ENCODE measurements at places on chromosomes 4 and X.
A peak's percentile ranks its signal among the peaks of the same experiment; 100 is the strongest.

- no peak for DNase-seq
These were observed 36.6 kb downstream of the IRF2 start for GRCh38 chr4:184437565-184438265.

DNA sequence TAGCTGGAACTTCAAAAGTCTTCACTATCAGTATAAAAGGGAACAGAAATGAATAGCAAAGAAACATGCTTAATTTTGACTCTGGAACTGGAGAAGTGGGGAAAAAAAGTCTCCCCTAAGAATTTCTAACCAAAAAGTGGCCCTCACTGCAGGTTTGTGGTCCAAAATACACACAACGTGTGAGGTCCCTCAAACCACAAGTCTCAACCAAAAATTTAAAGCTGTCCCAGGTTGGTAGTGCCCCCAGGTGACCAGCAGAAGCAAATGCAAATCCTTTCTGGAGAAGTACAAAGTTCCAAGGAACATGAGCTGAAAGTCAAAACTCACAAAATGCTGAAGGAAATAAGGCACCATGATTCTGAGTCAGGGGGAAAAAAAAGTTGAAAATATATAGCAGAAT is 23.6 kb upstream of the VAMP7 start:
- DNase-seq = no peak

DNA sequence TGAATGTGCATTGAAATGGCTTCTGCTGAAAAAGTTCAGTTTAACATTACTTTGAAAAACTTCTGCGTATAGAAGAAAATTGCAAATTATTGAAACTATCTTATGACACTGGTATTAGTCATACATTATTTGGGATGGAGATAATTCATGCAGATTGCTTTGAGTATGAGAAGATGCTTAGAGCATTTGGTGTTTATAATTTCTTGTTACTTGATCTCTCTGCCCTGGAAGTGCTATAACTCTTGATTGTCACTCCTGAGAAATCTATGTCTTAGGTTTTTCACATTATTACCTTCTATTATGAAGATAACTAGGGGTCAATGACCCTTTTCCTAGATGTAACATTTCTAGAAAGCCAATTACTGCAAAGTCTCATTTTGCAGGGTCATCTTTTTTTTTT is 36.4 kb downstream of the TMEM131L start:
- no peak for DNase-seq

GRCh38 chr4:15847746-15848145 is 69.6 kb downstream of the CD38 start:
- DNase-seq = no peak

DNA sequence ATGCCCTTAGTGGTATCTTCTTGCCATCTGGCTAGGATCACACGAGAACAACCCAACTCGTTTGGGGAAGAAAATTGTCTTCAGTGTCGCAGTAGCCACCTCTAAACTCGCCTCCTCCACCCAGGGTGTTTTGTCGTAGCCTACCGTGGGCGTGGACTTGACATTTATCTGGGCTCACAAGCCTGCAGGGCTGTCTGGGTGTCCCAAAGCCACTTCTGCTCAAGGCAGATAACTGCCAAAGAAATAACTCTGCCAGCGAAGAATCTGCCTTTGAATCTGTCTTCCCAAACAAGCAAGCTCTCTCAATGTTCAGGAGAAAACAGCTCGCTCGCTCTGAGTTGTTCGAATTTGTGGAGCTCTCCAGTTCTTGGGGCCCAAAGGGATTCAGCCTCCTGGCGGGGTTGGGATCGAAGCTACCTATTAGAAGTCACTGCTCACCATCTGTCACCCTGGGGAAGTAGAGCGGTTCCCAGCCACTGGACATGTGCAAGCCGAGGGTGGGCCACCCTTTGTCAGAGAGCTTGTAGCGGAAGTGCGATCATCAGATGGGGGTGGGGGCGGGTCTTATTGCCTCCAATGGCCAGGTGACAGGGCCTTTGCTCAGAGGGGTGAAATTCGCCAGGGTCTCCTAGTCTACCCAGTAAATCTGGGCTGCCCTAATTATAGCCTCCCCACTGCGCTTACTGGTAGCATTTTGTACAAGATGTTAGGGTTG is 14.8 kb downstream of the BLOC1S4 start:
- DNase-seq = no peak

GRCh38 chr4:4456351-4456750 is 69.4 kb downstream of the NSG1 start:
- no peak for DNase-seq

DNA sequence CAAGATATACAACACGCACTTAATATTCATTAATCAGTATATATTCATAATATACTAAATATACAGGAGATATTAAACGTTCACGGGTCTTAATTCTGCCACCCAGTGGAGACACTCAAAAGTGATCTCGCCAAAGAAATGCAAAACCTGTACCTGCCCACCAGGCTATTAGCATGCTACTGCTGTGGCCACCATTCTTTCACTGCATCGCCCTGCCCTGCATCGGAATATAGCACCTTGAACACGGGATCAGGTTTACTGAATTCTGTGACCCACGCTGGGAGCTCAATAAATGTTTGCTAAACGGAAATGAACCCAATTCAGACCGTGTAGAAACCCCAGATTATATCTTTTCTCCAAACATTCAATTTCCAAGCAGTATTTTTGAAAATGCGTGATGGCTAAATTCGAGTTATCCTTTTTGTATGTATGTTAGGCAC is 840 bp upstream of the CLCN3 start:
- peak; percentile 36 for DNase-seq

DNA sequence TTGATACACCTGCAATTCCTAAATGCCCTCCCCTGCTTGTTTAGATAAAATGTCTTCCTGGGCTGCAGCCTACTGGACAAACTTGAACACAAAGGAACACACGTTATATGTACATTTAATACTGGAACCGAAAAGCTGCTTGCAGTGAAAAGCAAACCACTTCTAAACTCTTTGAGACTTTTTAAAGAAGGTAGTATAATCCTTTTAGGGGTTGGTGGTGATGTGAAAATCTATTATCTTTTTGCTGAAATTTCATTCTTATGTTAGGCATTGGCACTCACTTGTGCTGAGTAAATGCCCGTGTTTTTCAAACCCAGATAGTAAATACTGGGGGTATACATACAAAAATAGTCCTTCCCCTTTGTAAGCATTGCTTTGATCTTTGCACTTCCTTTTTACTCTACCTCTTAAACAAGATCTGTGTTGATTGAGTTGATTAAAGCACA is 2.2 kb downstream of the NFKB1 start:
- DNase-seq = no peak

- no peak for DNase-seq
These were observed 702 bp downstream of the MMGT1 start for GRCh38 chrX:135973025-135973547.

- no peak for DNase-seq
These were observed 132.1 kb upstream of the CXCL13 start for GRCh38 chr4:77473509-77473908.
